ENCODE measurements at places on chromosomes 16 and 17.

DNA sequence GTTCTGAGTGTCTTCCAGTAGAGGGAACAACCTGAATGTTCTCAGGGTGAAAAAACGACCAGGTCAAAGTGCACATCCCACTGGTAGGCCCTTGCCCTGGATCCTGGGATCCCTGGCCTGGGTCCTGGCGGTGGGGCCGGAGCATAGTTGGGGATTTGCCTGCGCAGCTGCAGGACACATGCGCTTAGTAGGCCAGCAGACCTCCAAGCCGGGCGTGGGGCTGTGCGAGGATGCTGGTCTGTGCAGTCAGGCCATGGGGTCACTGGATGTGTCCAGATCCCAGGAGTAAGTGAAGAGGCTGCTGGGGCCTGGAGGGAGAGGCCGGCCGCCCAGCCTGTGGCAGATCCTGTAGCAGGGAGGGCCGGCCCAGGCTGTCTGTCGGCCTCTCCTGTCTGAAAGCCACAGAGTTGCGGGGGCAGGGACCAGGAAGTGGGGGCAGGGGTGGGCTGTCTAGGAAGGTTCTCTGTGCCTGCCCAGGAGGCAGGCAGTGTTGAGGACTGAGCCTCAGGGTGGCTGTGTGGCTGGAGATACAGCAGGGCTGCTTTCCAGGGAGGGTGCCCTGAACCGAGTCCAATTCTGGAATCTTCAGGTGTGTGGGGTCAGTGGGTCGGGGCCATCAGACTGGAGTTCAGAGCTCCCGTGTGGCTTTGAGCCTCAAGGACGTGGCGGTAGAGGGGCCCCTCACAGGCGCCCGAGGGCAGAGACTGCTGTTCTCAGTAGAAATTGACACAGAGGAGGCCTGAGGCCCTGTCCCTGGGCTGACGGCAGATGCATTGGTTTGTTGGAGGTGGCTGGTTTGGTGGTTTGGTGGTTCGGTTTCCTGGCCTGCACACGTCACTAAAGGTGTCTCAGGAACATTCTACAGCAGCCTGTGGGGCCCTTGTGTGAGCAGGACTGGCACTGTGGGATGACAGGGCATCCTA, 17.2 kb upstream of the NUDT16L1 start:
- no peak for DNase-seq

DNA sequence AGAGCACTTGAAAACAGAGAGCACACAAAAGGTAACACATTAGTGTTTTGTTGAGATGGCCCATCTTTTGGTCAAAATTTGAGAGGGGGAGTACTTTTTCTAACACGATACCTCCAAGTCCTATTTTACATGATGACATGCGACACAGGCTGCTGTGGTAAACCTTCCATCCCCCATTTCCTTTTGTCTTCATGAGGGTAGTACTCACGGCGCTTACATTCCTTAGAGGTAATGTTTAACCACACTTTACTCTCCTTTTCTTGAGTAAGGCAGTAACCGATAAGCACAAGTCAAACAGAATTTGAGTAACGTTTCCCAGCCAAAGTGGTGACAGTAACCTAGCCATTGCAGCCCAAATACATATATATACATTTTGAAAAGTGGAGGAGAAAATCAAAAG, 35.8 kb upstream of the PITPNM3 start:
- DNase-seq = no peak

GRCh38 chr16:58126451-58126961, 2.7 kb downstream of the CFAP20 start:
- DNase-seq = no peak

GRCh38 chr16:81138831-81139557, 42.8 kb upstream of the GCSH start:
- no peak for DNase-seq

- DNase-seq = no peak
These were observed 133.4 kb upstream of the DYNLRB2 start for GRCh38 chr16:80407265-80407987.

GRCh38 chr16:55572439-55572838, 6.0 kb downstream of the CAPNS2 start:
- no peak for DNase-seq

GRCh38 chr17:32684087-32684958, 192.6 kb downstream of the MYO1D start:
- DNase-seq = no peak

DNA sequence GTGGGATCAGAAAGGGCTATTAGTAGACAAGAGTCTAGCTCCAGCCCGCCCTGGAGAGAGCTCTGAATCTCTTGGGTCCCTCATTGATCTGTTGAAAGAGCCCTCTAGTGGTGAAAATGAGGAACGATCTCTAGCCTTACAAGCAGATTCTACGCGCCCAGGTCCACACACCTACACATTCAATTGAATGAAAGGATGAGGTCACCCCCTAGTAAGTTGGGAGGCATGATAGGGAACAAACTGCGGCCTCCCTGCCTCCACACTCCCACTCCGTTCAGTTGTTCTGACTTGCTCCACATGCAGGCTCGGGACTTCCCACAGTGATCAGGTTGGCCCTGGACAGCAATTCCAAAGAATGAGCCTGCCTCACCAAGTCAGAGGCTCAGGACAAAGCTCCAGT, 2.9 kb upstream of the CACNG3 start:
- peak; percentile 35 for DNase-seq

DNA sequence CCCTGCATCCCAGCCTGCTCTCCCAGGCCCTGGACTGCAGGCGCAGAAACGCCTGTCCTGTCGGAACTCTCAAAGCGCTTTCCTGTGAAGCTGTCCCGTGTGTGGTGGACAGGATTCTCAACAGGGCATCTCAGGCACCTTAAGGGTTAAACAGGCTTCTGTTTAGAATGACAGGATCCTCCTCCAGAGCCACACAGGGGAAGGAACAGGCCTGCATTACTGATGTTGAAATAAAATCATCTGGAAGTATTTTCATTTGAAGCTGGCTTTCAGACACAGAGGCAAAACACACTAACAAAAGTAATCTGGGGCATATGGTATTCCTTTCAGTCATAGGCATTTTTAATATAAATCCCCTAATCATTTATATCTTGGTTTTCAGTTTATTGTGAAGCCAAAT, 7.4 kb downstream of the HS3ST3A1 start:
- DNase-seq = no peak

- DNase-seq = no peak
These were observed 548 bp upstream of the ADGRG5 start for GRCh38 chr16:57541754-57542435.

GRCh38 chr17:68851890-68852289, 103.3 kb downstream of the ABCA8 start:
- DNase-seq = no peak

DNA sequence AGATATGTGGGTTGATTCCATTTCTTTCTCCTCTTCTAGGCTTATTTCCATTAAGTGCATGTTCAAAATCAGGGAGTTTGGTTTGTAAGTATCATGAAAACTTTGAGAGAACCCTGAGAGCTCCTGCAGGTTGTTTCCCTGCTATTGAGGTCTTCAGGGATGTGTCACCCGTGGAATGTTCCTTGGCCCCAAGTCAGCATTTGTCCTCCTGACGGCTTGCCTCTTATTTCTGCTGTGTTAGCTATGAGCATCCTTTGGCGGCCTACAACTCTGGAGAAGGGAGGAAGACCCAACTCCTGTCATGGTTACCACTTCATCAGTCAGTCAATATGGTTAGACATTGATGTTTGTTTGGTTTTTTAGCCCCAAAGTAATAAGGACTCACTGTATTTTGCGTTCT, 180.8 kb downstream of the FTO start:
- no peak for DNase-seq

- no peak for DNase-seq
These were observed 238.8 kb downstream of the SLC39A11 start for GRCh38 chr17:72853440-72854415.

DNA sequence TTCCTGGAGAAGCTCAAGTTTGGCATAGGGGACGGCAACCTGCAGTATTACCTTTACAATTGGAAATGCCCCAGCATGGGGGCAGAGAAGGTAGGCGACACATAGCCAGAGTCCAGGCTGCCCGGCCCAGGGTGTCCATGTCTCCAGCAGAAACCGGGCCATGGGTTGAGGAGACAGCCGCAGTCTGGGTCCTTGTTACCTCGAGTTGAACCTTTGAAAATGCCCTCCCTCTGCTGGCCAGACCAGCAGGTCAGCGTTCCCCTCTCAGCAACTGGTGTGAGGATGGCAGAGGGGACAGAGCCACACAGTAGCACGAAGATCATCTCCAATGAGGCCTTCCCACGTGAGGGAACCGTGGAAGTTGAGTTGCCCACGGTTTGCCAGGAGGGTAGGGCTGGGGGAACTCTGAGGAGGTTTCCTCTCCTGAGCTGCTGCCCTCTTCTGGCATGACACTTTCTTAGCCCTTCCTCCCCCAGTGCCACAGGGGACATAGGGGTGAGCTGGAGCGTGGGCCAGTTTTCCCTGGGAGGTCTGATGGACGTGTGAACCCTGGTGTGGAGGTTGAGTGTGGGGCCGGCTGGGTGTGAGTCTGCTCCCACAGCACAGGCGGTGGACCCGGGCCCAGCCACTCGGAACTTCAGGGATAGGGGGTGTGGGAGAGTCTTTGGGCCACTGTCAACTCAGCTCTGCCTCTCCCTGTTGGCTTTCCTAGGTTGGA, 27.2 kb downstream of the PLCD3 start:
- no peak for DNase-seq

- DNase-seq = no peak
These were observed 21.8 kb downstream of the CLEC16A start for GRCh38 chr16:10966129-10966528.

DNA sequence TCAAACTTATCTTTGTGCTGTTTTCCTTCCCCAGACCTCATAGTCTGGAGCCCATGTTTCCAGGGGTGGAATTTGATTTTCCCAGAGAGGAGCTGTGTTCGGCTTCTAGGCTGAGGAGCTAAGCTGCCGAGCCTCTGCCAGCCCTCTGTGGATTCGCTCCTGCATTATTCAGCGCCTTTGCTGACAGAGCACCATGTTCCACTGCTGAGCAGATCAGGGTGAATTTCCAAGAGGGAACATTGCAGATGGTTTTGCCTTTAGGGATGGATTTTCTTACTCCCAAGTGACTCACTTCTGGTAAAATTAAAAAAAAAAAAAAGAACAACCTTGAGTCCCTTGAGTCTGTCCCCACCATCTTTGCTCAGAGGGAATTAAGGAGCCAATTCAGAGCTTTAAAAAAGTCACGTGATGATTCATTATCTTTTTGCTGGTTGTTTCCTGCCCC, 229.5 kb downstream of the PRKCA start:
- DNase-seq = no peak

- DNase-seq = no peak
These were observed 47.2 kb downstream of the ANKRD11 start for GRCh38 chr16:89442990-89443726.

DNA sequence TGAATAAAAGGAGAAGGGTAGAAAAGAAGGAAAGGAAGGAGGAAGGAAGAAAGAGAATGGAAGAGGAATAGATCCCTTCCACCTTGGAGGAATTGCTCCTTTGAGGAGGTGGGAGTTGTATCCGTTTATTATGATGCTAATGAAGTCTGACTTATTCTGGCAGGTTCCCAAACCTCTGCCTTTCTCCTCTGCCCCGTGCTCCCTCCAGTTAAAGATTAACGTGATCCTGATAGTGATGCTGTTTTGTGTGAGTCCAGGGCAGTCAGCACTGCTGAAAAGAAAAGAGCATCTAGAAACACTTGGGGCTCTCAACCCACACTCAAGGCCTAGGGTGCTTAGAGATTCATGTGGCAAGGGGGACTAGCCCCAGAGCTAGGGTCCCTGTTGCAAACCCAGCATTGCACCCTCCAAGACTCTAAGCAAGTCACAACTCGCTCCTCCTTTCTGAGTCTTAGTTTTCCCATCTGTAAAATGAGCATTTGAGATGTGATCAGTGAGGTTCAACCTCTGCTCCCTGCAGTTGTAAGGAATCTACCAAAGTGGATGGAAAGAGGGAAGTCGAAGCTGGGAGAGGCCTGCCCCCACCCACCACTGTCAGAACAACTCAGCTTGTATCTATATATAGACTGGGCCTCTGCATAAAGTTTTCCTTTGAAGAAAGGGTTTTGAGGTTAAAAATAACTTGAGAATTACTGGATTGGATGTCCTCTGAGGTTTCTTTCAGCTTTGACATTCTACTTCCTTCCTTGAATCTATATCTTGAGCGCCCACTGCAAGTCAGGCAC, 46.9 kb upstream of the TMEM132E start:
- no peak for DNase-seq

DNA sequence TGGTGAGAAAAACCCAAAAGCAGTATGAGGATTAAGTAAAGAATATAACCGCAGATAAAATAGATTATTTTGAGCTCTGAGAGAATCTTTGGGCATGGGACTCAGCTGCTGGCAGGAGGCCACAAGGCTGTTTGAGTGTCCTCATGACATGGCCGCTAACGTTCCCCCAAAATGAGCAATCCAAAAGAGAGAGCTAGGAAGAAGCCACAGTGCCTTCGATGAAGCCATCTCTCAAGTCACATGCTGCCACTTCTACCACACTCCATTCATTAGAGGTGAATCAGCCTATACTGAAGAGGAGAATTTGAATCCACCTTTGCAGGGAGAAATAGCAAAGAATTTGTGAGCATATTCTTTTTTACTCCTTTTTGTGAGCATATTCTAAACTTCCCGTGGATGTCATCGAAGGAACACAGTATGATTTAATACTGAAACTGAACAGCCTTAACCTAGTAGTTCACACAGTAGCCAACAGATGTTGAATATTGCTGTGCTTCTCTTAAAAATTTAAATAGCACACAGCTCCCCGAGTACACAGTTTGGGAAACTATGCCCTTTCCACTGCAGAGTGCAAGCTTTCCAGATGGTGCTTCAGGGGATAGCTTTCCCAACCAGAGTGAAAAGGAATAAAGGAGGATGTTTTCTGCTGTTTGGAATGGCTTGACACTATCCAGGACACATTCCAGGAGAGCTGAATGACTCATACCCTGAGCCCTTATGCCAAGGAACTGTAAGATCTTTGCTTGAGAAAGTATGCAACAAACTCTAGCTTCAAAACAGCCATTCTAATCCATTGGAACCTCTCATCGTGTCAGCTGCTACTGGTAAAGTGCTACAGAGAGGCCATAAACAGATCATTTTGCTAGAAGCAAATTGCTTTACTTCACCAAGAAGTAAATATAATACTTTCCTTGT, 33.9 kb downstream of the ANKFY1 start:
- DNase-seq = no peak

- no peak for DNase-seq
These were observed 141.8 kb downstream of the XYLT1 start for GRCh38 chr16:17328932-17329331.

DNA sequence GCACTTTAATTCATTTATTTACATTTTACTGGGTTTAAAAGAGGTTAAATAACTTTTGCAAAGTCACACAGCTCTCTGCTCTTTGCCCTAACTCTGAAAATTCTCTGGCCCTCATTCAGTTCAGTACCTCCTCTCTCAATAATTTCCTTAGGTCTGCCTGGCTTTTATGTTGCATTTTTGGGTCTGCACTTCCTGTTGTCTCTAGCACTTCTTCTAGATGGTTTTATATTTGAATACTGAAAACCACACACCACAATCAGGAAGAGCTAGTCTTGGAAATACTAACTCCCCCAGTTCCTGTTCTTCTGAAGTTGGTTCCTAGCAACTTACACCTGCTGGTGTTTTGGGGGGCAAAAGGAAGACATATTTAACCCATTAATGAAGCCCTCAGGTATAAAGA, 577.9 kb downstream of the HS3ST4 start:
- DNase-seq = no peak

GRCh38 chr16:89511374-89511773, 3.2 kb downstream of the SPG7 start:
- DNase-seq = no peak

GRCh38 chr17:78933959-78934568, 8.9 kb upstream of the TIMP2 start:
- DNase-seq = peak; percentile 56

- no peak for DNase-seq
These were observed 65.0 kb downstream of the TBC1D16 start for GRCh38 chr17:79970576-79971068.

GRCh38 chr17:29214215-29215146, 32.2 kb upstream of the CRYBA1 start:
- DNase-seq = no peak
